Activated T-cell treated with anti-CD3 and anti-CD28 coated beads, Interleukin-2, amount 50 U/mL, for 24 hours (primary cell): ENCODE measurements at places on chromosomes 7 and 10.

DNA sequence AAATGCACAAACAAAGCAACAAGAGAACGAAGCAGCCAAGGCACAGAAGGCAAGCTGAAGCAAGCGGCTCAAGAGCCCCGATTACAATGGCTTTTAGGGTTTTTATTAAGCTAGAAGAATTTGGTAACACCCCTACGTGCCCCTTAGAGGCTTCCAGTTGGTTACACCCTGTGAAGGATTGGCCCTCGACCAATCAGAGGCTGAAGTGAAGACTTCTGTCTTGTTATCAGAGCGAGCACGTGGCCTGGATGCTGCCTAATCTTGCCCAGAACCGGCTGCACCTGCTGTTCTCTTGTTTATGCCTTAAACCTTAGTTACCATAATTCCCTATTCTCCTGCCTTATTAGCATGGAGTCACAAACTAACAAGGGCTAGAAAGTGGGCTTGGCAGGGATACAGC lies 21.4 kb downstream of the KCNK18 start:
- no peak for DNase-seq

GRCh38 chr7:142553216-142553615 lies 196.1 kb upstream of the PRSS1 start:
- DNase-seq, result no peak

GRCh38 chr10:96310321-96310669 lies 6.1 kb downstream of the DNTT start:
- no peak for DNase-seq

- DNase-seq, result no peak
Observed at GRCh38 chr10:104081998-104082397, 3.7 kb downstream of the COL17A1 start.

GRCh38 chr10:129253161-129253864 lies 213.7 kb upstream of the MGMT start:
- DNase-seq, result no peak

- no peak for DNase-seq
Observed at GRCh38 chr7:28570970-28571288, 158.6 kb downstream of the CREB5 start.

DNA sequence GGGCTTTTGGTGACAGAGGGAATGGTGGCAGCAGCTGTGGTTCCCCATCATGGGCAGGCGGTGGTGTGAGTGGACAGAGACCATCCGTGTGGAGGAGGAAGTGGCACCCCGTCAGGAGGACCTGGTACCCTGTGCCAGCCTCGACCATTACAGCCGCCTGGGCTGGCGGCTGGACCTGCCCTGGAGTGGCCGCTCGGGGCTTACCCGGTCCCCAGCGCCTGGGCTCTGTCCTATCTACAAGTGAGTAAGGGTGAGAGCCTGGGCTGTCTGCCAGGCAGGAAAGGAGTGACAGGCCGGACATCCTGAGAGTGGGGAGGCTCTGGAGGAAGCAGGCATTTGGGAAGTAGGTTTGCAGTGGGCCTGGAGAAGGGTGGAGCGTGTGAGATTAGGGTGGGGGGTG lies 2.9 kb upstream of the ZNF467 start:
- no peak for DNase-seq

DNA sequence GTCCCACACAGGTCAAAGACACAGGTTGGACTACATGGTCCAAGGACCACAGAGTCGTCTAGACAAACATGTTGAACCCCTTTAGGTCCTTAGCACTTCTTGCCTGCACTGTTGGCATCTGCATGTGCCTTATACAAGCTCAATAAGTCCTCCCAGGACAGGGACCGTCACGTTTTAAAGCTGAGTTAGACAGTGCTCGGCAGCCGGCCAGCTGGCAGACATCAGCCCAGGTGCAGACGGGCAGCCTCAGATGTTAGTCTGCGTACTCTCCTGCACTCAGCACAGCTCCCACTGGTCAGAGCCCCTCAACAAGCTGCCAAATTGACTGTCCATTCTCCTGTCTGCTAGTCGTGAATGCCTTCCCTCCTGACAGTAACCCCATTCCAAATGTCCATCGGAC lies 34.9 kb downstream of the PARP12 start:
- DNase-seq, result no peak

- DNase-seq, result no peak
Observed at GRCh38 chr10:13018171-13018570, 16.7 kb upstream of the CCDC3 start.

DNA sequence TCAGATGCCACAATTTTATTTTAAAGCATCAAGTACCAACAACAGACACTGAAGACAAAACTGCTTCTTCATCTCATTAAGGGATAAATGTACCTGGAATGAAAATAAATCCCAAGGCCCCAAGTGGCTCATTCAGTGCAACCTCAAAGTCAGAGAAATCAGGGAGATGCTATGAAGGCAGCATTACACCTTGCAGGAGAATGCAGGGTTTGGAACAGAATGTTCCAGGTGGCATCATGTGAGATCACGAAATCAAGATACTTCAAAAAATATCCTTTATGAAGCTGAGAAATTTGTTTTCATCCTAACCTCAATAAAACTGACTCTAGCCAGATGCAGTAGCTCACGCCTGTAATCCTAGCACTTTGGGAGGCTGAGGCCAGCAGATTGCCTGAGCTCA lies 477.1 kb downstream of the PLXNA4 start:
- no peak for DNase-seq

DNA sequence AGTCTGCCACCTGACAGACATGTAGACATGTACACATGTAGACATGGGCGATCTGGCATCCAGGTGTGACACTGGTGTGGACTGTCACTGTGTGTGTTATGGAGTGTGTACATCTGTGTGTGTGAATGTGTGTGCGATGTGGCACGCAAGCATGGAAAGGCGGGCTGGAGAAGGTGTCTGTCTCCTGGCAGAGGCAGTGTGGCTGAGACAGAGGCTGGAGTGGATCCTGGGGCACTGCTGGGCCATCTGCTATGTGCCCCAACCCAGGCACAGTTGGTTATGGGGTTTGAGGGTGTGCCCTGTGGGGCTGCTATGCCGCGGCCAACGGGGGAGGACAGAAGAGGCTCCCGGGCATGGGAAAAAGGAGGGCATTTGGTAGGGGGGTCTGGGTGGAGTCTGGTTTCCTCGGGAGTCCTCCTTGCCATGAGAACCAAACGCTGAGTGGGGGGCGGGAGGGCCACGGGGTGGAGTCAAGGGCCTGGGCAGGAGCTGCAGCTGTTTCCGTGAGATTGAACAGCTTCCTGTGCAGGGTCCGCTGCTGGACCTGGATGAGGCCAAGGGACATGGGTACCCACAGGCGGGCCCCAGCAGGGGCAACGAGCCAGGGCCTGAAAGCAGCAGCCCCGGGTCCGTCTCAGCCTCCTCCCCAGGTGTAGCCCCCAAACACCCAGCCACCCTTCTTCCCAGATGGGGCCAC lies 1.3 kb downstream of the ELN start:
- DNase-seq, result no peak

GRCh38 chr7:25790963-25791362 lies 361.0 kb upstream of the NFE2L3 start:
- DNase-seq, result no peak
